Prostate gland (tissue), 2 donors: ENCODE measurements at places on chromosomes 4 and X. TPM values are rescaled to one million over a fixed set of nuclear protein-coding genes. Genes with fewer than 3 reads are reported as not detected.
A peak's percentile ranks its signal among the peaks of the same experiment; 100 is the strongest.

DNA sequence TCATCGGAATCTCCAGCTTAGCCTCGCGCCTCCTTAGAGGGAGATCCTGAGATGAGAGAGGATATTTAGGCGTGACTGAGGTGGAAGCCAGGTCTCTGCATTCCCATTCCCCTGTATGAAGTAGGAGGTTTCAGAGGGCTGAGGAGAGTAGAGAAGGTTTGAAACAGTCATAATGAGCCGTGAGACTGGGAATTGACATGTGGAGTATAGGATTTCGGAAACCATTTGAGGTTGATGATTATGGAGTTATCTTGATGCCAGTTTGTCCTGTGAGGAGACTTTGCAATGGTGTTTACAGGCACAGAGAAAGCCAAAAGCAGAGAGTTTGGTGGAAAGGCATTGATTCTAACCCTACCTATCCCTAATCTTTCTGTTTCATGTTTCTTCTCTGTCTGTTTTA is 2.0 kb downstream of the CHST7 start:
- H3K4me1 ChIP-seq, result no peaks in the 10 kb centered on the region
- no peaks in the 10 kb centered on the region for H3K27me3 ChIP-seq
- H3K4me3 ChIP-seq, result peak overlapping the region; percentile 43
- DNase-seq, result no peak
- no peak overlapping the region for H3K27ac ChIP-seq
- no peaks in the 10 kb centered on the region for H3K36me3 ChIP-seq

GRCh38 chr4:82691431-82691830 is 107.2 kb downstream of the SCD5 start:
- no peak overlapping the region for H3K27ac ChIP-seq
- H3K4me1 ChIP-seq, result no peaks in the 10 kb centered on the region
- H3K36me3 ChIP-seq, result no peaks in the 10 kb centered on the region
- no peak for DNase-seq
- H3K27me3 ChIP-seq, result no peaks in the 10 kb centered on the region

- H3K27ac ChIP-seq, result no peak overlapping the region
- no peak overlapping the region for H3K4me3 ChIP-seq
- no peaks in the 10 kb centered on the region for H3K4me1 ChIP-seq
- DNase-seq, result no peak
Measured at GRCh38 chrX:31546126-31546525, 474.3 kb upstream of the FTHL17 start.

DNA sequence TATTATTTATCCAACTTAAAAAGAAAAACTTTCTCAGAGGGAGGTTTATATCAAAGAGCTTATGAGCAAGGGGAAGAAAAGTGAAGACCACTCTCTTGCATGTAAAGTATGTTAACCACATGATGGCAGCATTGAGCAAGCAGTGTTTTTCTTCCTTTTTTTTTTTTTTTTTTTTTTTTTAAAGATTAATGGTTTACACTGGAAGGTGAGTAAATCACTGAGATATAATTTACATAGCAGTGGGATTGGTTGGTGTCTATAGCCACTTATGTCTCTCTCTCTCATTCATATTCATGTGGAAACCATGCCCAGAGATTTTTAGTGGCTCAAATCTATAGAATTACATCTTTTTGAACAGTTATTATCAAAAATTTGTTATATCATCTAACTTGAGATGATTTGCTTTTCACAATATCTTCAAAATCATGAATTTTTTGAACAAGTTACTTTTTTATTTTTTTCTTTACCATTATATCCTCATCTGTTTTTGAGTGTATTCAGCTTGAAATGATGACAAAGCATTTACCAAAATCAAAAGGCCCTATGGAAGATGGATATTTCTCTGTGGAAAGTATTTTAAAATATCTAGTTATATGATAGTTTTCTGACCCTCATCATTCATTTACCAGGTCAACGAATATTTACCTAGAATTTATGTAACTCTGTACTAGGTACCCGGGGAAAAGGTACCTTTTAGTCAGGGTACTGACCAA is 31.6 kb downstream of the MTHFD2L start:
- H3K36me3 ChIP-seq, result no peaks in the 10 kb centered on the region
- H3K27ac ChIP-seq, result no peak overlapping the region
- no peaks in the 10 kb centered on the region for H3K27me3 ChIP-seq
- no peak overlapping the region for H3K4me3 ChIP-seq

DNA sequence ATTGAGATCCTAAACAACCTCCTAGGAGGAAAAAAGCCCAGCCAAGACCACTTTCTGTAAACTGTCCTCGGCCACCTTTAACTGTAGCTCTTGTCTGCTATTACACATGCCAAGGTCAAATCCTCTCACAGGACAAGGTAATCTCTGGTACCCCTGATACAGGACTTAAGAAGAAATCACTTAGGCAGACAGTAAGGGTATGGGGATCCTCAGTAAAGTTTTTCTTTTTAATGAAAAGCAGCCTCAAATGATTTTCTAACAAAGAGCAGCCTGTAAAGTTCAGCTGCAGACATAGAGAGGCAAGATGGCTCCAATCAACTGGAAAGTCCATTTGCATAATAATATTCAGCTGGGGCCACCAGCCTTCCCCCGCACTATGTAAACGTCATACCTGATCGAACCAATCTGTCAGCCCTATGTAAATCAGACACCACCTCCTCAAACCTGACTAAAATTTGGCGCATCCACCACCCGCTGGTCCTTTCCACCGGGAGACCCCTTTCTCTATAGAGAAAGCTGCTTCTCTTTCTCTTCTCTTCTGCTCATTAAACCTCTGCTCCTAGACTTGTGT is 14.6 kb upstream of the MPP1 start:
- no peaks in the 10 kb centered on the region for H3K4me1 ChIP-seq
- H3K27ac ChIP-seq, result no peak overlapping the region
- no peaks in the 10 kb centered on the region for H3K36me3 ChIP-seq
- no peaks in the 10 kb centered on the region for H3K27me3 ChIP-seq
- DNase-seq, result no peak

- no peaks in the 10 kb centered on the region for H3K36me3 ChIP-seq
- H3K4me3 ChIP-seq, result no peak overlapping the region
- DNase-seq, result no peak
- H3K27ac ChIP-seq, result no peak overlapping the region
Measured at GRCh38 chrX:24480400-24480865, 15.3 kb downstream of the PDK3 start.

GRCh38 chrX:16718824-16719333 is 533 bp upstream of the SYAP1 start:
- no peak for DNase-seq
- no peaks in the 10 kb centered on the region for H3K36me3 ChIP-seq
- H3K27me3 ChIP-seq, result no peaks in the 10 kb centered on the region
- H3K4me1 ChIP-seq, result no peaks in the 10 kb centered on the region
- peak overlapping the region; percentile 94 for H3K27ac ChIP-seq
- H3K4me3 ChIP-seq, result peak overlapping the region; percentile 60

GRCh38 chr4:2881431-2881830 is 37.8 kb downstream of the ADD1 start:
- H3K27me3 ChIP-seq, result no peaks in the 10 kb centered on the region
- no peak for DNase-seq
- no peak overlapping the region for H3K4me3 ChIP-seq
- H3K36me3 ChIP-seq, result peaks cover 1% of the 10 kb centered on the region
- H3K4me1 ChIP-seq, result peaks cover 3% of the 10 kb centered on the region
- H3K27ac ChIP-seq, result no peak overlapping the region

- no peak for DNase-seq
- H3K4me1 ChIP-seq, result peaks cover 48% of the 10 kb centered on the region
- H3K27ac ChIP-seq, result peak overlapping the region; percentile 87
- no peaks in the 10 kb centered on the region for H3K36me3 ChIP-seq
- no peaks in the 10 kb centered on the region for H3K27me3 ChIP-seq
- H3K4me3 ChIP-seq, result no peak overlapping the region
Measured at GRCh38 chr4:76199664-76200211, 13.9 kb downstream of the SCARB2 start.

GRCh38 chr4:161160718-161161117 is 1003.1 kb downstream of the FSTL5 start:
- no peak overlapping the region for H3K27ac ChIP-seq
- no peaks in the 10 kb centered on the region for H3K27me3 ChIP-seq
- DNase-seq, result no peak
- H3K36me3 ChIP-seq, result no peaks in the 10 kb centered on the region
- H3K4me1 ChIP-seq, result no peaks in the 10 kb centered on the region

DNA sequence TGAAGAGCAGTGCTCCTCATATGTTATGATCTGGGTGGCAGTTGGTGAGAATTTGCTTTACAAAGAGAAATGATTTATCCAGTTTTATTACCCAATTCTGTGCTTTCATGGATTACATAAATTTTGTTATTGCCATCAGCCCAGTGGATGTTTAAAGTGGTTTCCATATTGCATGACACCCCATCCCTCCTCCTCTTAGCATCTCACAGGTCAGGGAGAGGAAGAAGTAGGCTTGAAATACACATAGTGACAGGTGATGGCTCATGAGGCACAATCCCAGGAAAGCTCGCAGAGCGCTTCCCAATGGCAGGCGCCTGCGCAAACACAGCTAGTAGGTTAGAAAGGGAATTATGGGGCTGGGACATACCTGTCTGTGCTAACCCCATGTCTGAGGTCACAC is 47.7 kb upstream of the GATB start:
- no peak for DNase-seq
- H3K36me3 ChIP-seq, result no peaks in the 10 kb centered on the region
- H3K4me1 ChIP-seq, result no peaks in the 10 kb centered on the region
- no peaks in the 10 kb centered on the region for H3K27me3 ChIP-seq
- no peak overlapping the region for H3K27ac ChIP-seq
- no peak overlapping the region for H3K4me3 ChIP-seq

DNA sequence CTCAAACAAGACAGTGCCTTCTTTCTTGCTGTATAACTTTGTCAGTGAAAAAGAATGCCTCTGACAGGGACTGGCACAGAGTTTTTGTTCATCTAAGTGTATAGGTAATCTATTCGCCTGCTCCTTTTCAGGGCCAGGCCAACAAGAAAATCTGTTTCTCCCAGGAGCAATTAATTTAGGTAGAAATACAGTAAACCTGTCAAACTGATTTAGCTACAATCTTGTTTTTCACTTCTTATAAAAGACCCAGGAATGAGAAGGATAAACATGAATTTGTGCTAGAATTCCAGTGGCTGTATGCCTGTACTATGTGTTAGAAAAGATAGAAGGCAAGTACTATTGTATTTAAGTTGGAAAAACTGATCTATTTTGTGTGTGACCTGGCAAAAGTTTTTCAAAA is 6.1 kb downstream of the TMA16 start:
- DNase-seq, result no peak
- no peak overlapping the region for H3K27ac ChIP-seq
- H3K4me3 ChIP-seq, result no peak overlapping the region
- H3K4me1 ChIP-seq, result no peaks in the 10 kb centered on the region

DNA sequence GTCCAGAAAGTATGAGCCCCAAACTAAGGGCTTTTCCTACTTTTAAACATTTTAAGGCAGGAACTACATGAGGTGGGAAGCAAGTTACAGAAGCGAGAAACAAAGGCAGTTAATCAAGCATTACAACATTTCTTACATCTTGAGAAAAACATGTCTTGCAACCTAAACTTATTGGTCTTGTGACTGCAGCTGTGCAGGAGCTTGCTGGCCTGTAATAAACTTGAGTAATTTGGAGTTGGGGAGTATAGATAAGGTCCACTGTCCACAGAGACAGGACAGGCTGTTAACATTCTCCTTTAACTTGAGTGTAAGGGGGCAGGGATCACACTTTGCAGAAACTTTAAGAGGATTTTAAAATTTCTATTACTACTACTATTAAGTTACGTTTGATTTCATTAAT is 2.7 kb upstream of the UGT8 start:
- peaks cover 6% of the 10 kb centered on the region for H3K27me3 ChIP-seq
- H3K27ac ChIP-seq, result no peak overlapping the region
- no peak for DNase-seq
- H3K4me1 ChIP-seq, result no peaks in the 10 kb centered on the region
- no peaks in the 10 kb centered on the region for H3K36me3 ChIP-seq
- H3K4me3 ChIP-seq, result no peak overlapping the region

DNA sequence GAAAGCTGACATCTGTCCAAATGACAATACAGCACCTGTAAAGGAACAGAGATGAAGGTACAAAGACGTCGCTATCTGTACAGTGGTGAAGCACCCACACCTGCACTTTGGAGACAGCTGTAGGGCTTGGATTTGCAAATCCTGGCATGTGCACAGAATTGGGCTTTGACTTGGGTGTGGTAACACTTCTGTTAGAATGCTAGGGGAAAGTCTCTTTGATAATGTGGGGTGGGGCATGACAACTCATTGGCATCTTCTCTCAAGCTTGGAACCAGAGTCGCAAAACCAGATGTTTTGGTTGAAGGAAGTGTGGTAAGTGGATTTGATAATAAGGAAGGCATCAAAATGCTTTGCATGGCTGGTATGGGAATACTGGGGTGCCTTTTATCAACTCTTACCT is 55.5 kb downstream of the VCX3B start:
- no peak for DNase-seq
- no peaks in the 10 kb centered on the region for H3K4me1 ChIP-seq
- no peaks in the 10 kb centered on the region for H3K27me3 ChIP-seq
- H3K27ac ChIP-seq, result no peak overlapping the region
- no peaks in the 10 kb centered on the region for H3K36me3 ChIP-seq

GRCh38 chrX:32798990-32799389 is 412.4 kb downstream of the DMD start:
- no peak for DNase-seq
- no peaks in the 10 kb centered on the region for H3K36me3 ChIP-seq
- H3K4me1 ChIP-seq, result no peaks in the 10 kb centered on the region
- H3K27me3 ChIP-seq, result no peaks in the 10 kb centered on the region
- no peak overlapping the region for H3K4me3 ChIP-seq

DNA sequence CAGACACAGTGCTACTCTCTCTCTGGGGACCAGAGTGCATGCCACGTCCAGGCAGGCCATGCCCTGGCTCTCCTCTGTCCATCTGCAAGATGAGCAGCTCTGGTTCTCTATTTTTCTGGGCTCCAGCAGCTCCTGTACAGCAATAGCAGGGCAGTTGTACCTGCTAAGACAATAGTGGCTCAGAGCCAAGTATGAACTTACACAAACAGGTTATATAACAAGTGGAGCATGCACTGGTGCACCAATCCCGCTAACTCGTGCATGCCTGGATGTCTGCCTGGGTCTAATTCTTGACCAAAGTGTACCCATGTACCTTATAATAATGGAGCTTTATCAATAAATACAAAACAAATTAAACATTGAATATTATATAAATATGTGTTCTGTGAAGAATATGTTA is 392.3 kb downstream of the CENPC start:
- no peak for DNase-seq
- H3K4me3 ChIP-seq, result no peak overlapping the region
- H3K27me3 ChIP-seq, result no peaks in the 10 kb centered on the region
- no peak overlapping the region for H3K27ac ChIP-seq
- H3K36me3 ChIP-seq, result no peaks in the 10 kb centered on the region

GRCh38 chrX:70433848-70434351 is 10.7 kb upstream of the DLG3 start:
- H3K4me3 ChIP-seq, result peak overlapping the region; percentile 42
- no peaks in the 10 kb centered on the region for H3K4me1 ChIP-seq
- peak overlapping the region; percentile 74 for H3K27ac ChIP-seq
- no peaks in the 10 kb centered on the region for H3K27me3 ChIP-seq
- peak; percentile 55 for DNase-seq

- H3K4me1 ChIP-seq, result no peaks in the 10 kb centered on the region
- no peaks in the 10 kb centered on the region for H3K27me3 ChIP-seq
- no peak overlapping the region for H3K27ac ChIP-seq
- no peaks in the 10 kb centered on the region for H3K36me3 ChIP-seq
- H3K4me3 ChIP-seq, result no peak overlapping the region
Measured at GRCh38 chr4:51878431-51878830, 35.5 kb downstream of the DCUN1D4 start.

CDKL2 gene
- total RNA-seq, result not detected

NSG1 gene
- total RNA-seq, result 88.8 TPM

FRMPD3 gene
- 0.46 TPM for total RNA-seq

SLC9B1 gene
- total RNA-seq, result not detected

MSN gene
- total RNA-seq, result 116 TPM

HMGN5 gene
- 5.6 TPM for total RNA-seq

TGIF2LX gene
- total RNA-seq, result not detected

SPANXN3 gene
- total RNA-seq, result 2.4 TPM

KCND1 gene
- total RNA-seq, result 1.9 TPM

PRKG2 gene
- 5.2 TPM for total RNA-seq

KLHL15 gene
- total RNA-seq, result 64.6 TPM

DCAF8L2 gene
- 107 TPM for total RNA-seq

GAGE2A gene
- total RNA-seq, result not detected
